Cardiac fibroblast (primary cell): ENCODE measurements at places on chromosomes 11 and 22.

- DNase-seq: no peak
Measured at GRCh38 chr11:115920841-115921480, 416.7 kb upstream of the CADM1 start.

DNA sequence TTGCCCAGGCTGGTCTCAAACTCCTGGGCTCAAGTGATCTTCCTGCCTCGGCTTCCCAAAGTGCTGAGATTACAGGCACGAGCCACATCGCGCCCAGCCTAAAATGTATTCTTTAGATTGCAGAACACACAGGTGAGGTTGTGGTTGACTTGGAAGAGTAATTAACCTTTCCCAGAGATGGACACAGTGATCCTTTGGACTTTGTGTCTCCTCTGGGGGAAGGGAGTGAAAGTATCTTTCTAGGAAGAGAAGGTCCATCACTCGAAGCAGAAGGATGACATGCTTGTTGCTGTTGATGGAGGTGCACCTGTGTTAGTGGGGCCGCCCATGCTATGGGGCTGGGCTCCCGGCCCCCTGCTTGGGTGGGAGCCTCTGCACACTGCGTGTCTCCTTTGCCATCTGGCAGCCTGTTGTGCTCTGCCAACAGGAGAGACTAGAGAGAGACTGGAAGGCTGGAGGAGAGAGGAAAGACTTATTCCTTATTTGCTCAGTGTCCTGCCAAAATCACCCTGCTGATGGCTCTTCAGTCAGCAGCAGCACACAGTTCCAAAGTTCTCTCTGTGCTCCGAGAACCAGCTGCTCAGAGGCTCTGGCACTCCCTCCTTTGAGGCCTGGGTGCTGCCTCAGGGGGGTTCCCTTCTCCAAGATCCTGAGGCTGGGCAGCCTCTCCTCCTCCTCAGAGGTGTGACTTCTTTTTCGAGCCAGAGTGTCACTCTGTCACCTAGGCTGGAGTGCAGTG, 33.1 kb upstream of the CYB5R3 start:
- DNase-seq: no peak

GRCh38 chr11:123707606-123708205, 33.8 kb downstream of the ZNF202 start:
- peak; percentile 83 for DNase-seq

GRCh38 chr11:4826425-4826824, 5.3 kb downstream of the OR51F2 start:
- DNase-seq: peak; percentile 27

- no peak for DNase-seq
Measured at GRCh38 chr11:4809246-4809645, 5.1 kb upstream of the OR52R1 start.

GRCh38 chr11:57480409-57481137, 20.2 kb downstream of the RTN4RL2 start:
- peak; percentile 63 for DNase-seq

DNA sequence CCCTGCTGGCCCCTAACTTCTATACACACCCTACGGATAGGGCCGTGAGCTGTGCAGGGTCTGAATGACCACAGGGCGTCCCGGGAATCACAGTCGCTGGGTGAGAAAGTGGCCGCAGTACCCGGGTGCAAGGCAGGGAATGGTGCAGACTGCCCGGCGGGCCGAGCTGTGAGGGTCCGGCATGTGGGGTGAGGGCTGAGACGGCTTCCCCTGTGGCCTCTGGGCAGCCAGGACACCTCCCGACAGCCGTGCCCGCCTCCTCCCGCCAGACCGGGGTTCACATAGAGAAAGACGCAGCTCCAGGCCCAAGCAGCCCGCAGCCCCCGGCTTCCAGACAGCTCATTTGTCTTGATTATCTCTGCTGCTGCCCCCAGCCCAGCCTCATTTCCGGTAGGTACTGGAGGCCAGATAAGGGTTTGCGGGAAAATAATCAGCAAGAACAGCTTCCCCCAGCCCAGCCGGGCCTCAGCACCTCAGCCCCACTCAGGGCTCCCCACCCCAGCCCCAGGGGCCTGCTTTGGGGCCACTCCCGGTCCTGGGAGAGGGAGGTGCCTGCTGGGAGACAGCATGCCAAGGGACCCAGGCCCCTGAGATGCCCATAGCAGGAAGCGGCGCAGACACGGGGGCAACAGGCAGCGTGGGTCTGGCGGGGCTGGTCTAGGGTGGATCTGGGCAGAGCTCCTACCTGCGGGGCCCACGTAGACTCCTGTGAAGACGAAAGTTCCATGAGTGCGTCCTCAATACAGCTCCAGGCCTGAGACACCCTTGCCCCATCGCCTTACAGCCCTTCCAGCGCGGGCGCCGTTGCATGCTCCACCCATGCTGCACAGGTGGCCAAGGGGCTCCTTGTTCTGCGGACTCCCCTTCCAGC, 123.1 kb downstream of the BRD1 start:
- DNase-seq: no peak

DNA sequence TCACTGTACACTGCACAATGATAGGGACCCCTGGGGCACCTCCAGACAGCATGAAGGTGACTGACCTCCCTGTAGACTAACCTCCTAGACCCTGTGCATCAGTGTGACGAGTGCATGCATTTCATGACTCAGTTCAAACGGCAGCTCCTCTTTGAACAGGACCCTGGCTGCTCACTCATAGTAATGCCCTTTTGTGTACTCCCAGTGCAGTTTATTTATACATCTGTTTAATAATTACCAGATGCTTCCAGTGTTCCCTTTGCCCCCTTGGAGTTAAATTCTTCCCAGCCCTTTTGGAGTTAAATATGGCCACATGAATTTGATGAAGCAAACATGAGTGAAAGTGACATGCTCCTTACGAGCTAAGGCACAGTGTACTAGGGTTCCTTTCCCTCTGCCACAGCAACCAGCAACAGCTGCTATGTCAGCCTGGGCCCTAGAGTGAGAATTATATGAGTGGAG, 72.4 kb downstream of the PANX1 start:
- DNase-seq: no peak

DNA sequence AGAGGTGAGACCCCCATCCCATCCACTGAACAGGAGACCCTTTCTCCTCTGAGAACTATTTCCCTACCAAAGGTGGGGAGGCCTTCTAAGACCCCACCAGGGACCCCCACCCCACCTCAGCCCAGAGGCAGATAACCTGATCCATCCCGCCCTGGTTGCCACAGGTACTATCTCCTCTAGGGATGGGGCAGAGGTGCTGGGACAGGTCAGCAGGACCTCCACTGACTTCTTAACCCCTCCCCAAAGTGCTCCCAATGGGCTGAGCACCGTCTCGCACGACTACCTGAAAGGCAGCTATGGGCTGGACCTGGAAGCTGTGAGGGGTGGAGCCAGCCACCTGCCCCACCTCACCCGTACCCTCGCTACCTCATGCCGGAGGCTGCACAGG, 4.3 kb downstream of the INPPL1 start:
- DNase-seq: no peak

DNA sequence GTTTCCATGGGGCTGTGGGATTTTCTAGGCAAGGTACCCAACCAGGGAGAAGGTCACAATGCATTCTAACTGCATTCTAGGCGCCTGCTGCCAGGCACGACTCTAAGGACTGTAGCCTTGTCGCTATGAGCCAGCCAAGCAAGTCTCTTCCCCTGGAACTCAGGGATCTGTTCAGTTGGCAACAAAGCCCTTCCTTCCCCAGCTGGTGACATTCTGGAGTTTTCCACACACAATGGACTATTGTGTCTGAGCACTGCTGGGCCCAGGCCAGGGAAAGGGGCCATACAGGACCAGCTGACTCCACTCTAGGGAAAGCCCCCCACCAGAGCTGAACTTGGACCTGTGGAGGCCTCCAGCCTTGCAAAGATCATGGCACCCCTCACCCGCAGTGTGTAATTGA, 116.8 kb downstream of the RRAS2 start:
- no peak for DNase-seq

DNA sequence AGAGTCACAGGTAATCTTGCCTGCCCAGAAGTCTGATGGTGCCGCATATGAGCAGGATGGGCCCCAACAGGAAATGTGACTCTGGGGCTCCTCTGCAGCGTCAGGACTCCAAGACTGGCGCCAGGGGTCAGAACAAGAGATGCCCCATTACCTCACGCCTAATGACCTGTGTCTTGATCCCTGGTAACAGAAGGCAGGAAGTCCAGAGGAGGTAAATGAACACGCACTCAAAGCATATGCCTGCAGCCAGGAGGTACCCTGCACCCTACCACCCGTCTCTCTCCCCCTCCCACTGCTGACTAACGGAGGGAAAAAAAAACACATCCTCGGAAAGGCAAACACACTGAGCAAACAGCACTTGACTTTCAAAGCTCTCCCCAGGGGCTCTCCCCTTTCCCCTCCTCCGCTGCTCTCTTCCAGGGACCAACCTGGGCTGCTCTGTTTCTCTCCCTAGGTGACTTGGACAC, 37.3 kb downstream of the ABCC8 start:
- DNase-seq: no peak

- no peak for DNase-seq
Measured at GRCh38 chr11:23997356-23997755, 499.5 kb upstream of the LUZP2 start.

GRCh38 chr22:35540595-35541253, at the start of gene RASD2:
Gene RASD2 (plus strand): TSS chr22:35540831. CDS start chr22:35546810, 5,979 bp downstream.
- no peak for DNase-seq

- DNase-seq: no peak
Measured at GRCh38 chr11:70068345-70068744, 9.8 kb upstream of the ANO1 start.

- DNase-seq: peak; percentile 53
Measured at GRCh38 chr11:112226831-112227401, 688 bp downstream of the PTS start.

- no peak for DNase-seq
Measured at GRCh38 chr22:36435516-36436415, 45.7 kb downstream of the TXN2 start.

DNA sequence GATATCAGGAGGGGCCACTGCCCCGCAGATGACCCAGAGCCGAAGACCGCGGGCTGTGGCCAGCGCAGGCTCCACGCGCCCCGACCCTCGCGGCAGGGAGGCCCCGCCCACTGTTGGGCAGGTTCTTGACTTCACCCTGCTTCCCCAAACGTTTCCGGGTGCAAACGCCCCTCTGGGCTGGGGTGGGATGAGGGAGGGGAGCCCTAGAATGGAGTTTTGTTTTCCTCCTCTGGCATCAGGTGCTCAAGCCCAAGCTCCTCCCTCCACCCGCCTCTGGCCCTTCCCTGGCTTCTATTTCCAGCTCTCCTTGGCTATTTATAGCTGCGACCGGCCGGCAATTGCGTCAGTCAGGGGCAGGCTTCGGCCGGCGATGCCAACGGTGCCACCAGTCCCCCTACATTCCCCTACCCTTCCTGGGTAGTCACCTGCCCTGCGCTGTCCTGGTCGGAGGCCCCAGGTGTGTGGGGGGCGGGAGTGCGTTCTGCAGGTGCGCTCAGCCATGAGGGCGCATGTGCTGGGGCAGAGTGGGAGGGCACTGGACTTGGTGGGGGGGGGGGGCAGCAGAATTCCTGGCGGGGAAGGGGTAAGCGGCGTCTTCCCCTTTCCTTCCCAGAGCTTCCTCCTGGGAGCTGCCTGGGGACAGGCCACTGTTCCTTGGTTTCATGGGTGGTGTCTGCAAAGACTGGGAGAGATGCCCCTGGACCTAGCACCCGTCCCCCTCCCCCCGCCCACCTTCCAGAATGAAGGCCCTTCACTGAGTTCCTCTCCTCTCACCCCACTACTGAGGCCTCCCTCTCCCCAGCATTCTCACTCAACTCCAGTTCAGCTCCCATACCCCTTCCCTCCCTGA, 23.6 kb downstream of the DUSP8 start:
- DNase-seq: peak; percentile 33

- no peak for DNase-seq
Measured at GRCh38 chr11:129427376-129427775, 51.7 kb downstream of the BARX2 start.

DNA sequence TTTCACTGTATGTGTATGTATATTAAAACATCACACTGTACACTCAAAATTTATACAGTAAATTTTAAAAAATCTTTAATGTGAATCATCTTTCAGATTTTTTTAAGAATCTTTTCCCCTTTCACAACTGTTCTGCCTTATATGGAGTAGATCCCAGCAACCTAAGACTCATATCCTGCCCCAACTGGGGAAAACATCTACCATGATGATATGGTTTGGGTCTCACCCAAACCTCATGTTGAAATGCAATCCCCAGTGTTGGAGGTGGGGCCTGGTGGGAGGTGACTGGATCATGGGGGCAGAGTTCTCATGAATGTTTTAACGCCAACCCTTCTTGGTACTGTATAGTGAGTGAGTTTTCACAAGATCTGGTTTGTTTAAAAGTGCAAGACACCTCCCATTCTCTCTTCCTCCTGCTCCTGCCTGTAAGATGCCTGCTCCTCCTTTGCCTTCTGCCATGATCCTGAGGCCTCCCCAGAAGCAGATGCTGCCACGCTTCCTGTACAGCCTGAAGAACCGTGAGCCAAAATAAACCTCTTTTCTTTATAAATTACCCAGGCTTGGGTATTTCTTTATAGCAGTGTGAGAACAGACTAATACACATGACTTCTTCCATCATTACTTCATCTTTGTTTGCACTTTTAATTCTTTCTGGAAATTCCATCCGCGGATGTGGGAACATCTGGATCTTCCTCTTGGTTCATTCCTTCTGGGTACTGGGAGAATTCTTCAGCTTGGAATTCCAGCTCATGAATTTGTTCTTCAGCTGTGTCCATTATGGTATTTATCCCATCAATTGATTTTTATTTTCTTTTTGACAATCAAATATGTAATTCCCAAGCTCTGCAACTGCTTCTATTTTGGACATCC, 36.9 kb downstream of the LINC01488 start:
- DNase-seq: peak; percentile 98

GRCh38 chr22:17808693-17809403, 34.6 kb upstream of the BID start:
- peak; percentile 20 for DNase-seq

DNA sequence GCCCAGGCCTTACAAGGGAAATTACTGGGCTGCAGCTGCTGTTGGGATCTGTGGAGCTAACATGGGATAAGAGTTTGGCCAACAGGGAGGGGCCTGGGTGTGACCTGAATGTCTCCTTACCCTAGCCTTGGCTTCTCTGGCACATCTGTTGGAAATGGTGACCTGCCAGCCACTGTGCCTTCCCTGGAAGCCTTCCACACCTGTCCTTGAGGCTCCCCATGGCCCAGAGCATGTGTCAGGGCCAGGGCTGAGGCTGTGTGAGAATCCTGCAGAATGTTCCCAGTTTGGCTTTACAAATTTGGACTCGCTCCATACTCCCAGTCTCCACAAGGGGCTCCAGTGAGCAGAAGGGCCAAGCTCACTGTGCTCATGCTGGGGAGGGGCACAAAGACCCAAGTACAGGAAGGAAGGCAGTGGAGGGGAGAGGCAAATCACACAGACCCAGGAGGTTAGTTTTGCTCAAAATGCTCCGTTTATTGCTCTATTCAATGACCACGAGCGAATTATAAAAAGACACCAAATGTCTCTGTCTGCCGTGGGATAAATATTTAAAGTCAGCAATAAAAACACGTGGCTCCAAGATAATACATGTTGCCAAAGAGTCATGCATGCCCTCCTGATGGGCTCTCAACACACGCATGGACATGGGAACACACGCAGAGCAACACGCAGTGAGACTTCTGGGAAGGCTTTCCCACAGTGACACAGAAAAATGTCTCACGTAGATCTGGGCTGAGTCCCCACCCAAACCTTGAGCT, 1.7 kb upstream of the IGSF22 start:
- DNase-seq: peak; percentile 32

- no peak for DNase-seq
Measured at GRCh38 chr11:75380716-75381420, 18.4 kb upstream of the RPS3 start.
